ENCODE measurements at places on chromosomes 1 and 21.

- DNase-seq = no peak
Observed at GRCh38 chr1:41598325-41598724, 113.8 kb upstream of the EDN2 start.

DNA sequence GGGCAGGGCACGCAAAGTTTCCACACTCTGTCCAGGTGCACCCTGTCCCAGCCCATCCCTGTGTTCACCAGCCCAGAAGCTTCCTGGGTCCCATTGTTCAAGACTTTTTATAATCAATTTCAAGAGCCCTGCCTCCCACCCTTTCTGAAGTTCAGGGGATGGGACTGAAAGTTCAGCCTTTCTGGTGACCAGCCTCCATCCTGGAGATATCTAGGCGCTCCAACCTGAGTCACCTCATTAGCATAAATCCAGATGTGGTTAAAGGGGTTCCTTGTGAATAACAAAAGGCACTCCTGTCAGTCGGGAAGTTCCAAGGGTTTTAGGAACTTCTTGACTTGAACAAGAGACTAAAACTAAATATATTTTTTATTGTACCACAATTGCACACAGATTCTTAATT is 48.4 kb upstream of the RAP1A start:
- no peak for DNase-seq

- no peak for DNase-seq
Observed at GRCh38 chr1:173529106-173529505, 52.0 kb downstream of the PRDX6 start.

GRCh38 chr1:183002797-183003196 is 20.4 kb upstream of the LAMC1 start:
- DNase-seq = no peak

- no peak for DNase-seq
Observed at GRCh38 chr1:51541313-51542050, 22.4 kb upstream of the EPS15 start.

GRCh38 chr1:184825571-184825970 is 70.9 kb upstream of the EDEM3 start:
- no peak for DNase-seq

GRCh38 chr1:226029093-226029496 is 30.0 kb upstream of the SDE2 start:
- DNase-seq = peak; percentile 74

DNA sequence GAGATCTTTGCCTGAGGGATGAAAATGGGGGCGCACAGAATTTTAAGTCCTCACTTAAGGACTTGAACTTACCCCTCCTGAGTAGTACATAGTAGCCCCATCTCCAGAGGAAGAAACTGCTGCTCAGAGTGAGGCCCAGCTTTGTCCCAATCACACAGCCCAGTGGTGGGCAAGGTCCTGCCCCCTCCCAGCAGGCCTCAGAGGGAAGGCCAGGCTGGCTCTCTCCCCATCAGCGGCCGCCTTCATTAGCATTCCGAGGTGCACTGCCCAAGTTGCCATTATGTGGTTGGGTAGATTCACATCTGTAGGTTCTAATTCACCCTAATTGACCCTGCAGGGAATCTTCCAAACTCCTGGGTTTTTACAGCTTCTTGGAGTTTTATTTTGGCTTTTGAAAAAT is 59.1 kb downstream of the FOXO6 start:
- DNase-seq = no peak

GRCh38 chr1:100354971-100355394 is 2.7 kb downstream of the CDC14A start:
- DNase-seq = peak; percentile 41

DNA sequence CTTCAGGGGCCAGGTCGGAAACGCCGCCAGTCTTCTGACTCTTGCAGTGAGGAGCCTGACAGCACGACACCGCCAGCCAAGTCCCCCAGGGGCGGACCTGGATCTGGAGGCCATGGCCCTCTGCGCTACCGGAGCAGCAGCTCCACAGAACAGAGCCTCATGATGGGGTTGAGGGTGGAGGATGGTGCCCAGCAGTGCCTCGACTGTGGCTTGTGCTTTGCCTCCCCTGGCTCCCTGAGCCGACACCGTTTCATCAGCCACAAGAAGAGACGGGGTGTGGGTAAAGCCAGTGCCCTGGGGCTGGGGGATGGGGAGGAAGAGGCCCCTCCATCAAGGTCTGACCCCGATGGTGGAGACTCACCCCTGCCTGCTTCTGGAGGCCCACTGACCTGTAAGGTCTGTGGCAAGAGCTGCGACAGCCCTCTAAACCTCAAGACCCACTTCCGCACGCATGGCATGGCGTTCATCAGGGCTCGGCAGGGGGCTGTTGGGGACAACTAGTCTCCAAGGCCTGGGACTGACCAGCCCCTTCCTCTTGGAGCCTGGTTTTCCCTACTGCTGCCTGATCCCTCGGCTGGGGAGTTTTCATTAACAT is 8.7 kb downstream of the ZNF687 start:
- no peak for DNase-seq

DNA sequence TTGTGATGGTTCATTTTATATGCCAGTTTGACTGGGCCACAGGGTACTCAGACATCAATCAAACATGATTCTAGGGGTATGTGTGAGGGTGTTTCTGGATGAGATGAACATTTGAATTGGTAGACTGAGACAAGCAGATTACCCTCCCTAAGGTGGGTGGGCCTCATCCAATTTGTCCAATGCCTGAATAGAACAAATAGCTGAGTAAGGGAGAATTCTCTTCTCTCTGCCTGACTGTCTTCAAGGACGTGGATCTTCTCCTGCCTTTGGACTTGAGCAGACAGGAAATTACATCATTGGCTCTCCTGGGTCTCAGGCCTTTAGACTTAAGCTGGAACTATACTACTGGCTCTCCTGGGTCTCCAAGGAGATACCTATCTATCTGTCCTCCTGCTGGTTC is 64.4 kb downstream of the SUSD4 start:
- no peak for DNase-seq

GRCh38 chr1:231279683-231280082 is 38.7 kb downstream of the GNPAT start:
- no peak for DNase-seq

DNA sequence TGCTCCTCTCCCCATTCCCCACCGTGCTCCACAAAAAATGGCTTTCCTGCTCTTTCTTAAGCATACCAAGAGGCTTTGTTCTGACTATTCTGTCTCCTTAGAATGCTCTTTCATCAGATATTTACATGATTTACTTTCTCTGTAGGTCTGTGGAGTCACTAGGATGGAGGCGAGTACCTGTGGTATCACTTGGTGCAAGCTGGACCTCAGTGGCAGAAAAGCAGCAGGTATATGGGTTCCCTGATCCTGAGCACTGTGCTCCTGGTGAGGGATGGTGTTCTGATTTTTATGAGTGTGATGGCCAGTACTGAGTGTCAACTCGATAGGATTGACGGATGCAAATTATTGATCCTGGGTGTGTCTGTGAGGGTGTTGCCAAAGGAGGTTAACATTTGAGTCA is 10.0 kb downstream of the C1orf87 start:
- no peak for DNase-seq

DNA sequence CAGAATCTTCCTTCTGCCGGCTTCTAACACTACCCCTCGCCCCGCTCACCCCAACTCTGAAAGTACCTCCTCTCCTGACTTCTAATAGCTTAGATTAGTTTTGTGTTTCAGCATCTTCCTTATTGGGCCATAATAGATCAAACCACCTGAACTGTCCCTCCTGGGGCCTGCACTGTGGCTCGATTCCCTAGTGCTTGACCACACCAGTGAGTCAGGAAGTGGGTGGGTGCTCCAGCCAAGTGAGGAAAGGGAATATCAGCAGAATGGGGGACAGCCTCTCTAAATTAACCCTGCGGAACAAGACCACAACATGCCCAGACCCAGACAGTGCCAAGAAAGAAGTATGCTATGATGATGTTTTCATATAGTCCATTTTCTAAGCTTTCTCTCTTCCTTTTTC is 8.5 kb downstream of the SERTAD4 start:
- no peak for DNase-seq

DNA sequence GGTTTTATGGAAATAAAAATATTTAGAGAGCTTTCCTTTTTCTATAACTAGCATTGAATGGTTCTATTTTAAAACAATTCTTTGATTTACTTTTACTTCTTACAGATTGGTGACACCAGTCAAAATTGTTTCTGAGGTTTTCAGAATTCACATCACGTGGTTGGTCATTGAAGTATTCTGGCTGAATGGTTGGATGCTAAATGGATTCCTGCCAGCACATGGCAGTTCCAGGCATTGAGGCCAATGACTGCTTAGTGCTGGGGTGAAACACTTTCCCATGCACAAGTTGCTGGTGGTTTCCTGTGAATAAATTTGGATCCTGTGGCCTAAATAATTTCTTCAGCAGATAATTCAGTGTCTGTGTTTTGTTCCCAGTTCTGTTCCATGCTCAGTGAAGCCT is 20.6 kb downstream of the NCAM2 start:
- no peak for DNase-seq

DNA sequence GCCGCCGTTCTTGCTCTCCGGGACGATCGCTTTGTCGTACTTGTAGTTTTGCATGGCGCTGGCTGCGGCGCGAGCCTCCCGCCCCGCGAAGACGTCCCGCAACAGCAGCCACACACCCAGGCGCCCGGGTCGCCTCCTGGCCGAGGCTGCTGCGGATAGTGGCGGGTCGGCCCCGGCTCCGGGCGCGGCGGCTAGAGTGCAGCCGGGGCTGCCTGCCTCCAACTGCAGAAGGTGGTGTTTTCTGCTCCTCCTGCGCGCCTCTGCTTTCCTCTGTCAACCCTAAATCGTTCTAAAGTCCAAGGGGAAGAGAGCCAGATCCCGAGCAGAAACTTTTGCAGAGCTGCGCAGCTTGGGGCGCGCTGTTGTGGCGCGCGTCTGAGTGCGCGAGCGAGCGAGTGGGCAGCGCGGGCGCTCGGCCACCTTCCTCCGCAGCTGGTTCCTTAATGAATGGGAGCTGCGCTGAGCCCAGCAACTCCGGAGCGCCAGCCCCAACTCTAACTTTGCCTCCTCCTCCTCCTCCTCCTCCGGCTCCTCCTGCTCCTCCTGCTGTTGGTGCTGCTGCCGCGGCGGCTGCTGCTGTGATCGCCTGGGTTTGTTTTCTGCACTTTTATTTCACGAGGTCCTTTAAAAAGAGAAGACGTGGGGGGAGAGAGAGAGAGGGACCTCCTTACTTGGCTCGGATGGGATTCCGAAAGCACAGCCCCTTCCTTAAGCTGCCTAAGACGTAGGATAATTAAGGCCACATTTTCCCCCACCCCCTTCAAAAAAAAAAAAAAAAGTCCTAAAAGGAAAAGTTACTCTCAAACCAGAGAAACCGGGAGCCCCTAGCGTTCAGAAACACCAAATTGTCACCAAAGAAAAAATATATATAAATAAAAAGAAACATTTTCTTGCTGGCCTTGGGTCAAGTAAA is at the start of gene PLPP3:
TSS of gene PLPP3 (minus strand) at position 601 of the 913 bp plus-strand sequence. CDS start at position 54, 547 bp downstream.
- DNase-seq = no peak

- DNase-seq = no peak
Observed at GRCh38 chr1:207808911-207809555, 57.2 kb downstream of the CD46 start.

DNA sequence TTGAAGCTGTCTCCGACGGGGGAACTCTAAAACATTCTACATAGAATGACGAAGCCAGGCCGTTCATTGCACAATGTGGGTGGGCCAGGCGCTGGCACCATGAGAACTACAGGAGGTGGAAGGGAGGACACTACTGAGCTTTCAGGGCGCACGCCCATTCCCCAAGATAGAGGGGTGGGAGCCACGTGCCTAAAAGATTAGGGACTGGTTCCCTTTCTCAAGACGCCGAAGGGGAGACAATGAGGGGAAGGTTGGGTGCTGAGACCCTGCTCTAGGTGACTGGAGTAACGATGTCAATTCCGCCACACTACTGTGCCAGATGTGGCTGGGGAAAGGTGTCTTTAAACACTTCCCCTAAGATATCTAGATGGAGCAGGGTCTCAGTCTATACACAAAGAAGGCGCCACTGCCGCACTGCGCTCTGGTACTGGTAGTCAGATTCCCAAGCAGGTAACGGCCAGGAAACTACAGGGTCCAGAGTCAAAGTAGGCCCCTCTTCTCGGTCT is 782 bp downstream of the CSDE1 start:
- no peak for DNase-seq

GRCh38 chr1:166087734-166088571 is 78.8 kb downstream of the FAM78B start:
- no peak for DNase-seq

GRCh38 chr1:101357444-101357986 is 120.7 kb downstream of the S1PR1 start:
- peak; percentile 90 for DNase-seq

- DNase-seq = no peak
Observed at GRCh38 chr1:55588309-55588708, 373.1 kb upstream of the USP24 start.

DNA sequence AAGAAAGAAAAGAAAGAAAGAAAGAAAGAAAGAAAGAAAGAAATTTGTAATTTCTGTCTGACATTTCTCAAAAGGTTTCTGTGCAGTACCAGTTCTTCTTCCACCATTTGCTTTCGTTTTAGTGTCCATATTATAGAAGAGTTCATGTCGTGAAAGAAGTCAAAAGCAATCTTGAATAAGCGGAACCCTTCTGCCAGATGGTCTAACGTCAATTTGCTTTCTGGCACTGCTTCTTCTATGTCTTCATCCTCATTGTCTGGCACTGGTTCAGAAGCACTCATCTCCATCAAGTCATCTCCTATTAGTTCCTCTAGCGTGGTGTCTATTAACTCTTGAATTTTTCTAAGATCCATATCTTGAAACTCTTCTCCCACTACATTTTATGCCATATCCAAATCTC is 170.0 kb upstream of the KCTD3 start:
- no peak for DNase-seq

DNA sequence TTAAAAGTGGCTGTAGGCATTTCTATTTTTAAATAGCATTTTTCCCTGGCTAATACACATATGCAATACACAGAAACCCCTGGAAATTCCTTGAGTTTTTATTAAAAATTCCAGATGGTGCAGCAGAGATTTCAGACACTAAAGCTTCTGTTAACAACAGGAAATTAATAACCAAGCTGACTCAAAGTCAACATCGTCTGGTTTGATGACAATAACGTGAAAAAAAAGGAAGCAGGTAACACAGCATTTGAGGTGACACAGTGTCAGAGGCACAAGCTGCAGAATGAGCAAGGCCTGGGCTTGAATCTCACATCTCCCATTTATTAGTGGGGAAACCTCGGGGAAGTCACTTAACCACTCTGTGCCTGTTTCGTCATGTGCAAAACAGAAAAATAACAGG is 64.6 kb upstream of the GJB5 start:
- DNase-seq = no peak

- DNase-seq = no peak
Observed at GRCh38 chr1:92736395-92736794, 48.5 kb downstream of the EVI5 start.

DNA sequence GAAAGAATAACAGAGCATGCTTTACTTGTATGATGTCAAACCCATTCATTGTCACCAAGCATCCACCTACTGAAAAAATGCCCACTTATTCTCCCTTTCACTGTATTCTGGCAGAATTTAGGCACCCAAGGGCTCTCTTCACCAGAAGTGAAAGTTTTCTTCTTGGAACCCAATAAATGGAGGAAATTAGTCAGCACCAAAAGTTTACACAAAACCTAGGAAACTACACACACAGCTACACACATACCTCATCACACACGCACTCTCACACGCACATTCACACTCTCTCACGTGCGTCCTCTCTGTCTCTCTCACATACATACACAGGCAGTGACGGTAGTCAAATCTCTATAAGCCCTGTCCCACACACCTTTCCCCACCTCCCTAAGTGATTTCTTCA is 37.6 kb downstream of the MCOLN2 start:
- no peak for DNase-seq

Data from CD4-positive, alpha-beta T cell treated with Interleukin-4 for 1 hour (primary cell).